ENCODE measurements at places on chromosomes 5 and 9.

DNA sequence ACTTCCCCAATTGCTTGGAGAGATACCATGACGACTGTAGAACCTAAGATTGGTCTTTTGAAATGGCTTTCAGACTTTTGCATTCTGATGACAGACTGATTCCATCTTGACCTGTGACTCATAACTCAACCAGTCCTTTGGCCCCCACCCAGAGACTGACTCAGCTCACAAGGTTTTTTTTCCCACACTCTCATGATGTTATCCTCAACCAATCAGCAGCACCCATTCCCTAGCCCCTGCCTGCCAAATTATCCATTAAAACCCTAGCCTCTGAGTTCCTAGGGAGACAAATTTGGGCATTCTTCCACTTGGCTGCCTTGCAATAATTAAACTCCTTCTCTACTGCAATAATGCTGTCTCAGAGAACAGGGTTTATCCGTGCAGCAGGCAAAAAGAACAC, 1263.3 kb upstream of the CDH9 start:
- DNase-seq = peak; percentile 92

DNA sequence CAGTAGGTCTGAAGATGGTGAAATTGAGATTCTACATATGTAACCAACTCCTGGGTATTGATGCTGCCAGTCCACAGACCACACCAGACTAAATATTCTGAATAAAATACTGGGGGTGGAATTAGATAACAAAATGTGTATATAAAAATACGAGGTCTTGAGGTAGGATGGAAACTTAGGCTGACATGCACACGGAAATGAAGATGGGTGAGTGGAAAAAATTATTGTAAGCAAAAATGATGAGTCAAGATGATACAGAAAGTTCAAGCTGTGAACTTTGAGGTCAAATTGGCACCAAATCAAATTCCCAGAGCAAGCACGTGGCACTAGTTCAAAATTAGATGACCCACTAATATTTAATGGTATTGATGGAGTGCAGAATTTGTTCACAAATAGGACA, 713.4 kb upstream of the ACO1 start:
- DNase-seq = no peak

- DNase-seq = no peak
Measured at GRCh38 chr5:1325870-1326531, 18.9 kb downstream of the CLPTM1L start.

DNA sequence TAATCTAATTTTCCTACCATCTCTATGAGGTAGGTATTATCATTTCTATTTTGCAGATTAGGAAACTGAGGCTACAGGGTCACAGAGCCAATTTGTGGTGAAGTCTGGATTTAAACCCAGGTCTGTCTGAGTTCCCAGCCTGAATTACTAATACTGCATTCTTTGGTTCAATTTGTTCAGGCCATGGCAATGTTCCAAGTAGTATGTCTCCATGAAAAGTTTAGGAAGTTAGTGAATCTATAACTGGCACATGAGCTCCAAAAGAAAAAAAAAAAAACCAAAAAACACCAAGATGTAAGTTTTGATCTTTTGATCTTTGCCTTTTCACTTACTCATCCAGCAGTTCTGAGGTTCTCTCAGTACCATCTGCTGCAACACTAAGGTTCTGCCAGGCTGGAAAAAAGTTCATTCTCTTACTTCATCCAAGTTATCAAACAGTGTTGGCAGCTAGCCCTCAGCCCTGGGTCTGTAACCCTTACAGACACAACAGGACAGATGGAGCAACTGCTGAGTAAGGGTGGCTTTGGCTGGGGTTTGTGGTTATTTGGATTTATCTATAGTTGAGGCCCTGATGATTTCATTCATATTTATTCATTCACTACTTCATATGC, 4.4 kb upstream of the TMEM268 start:
- peak; percentile 55 for DNase-seq

- DNase-seq = no peak
Measured at GRCh38 chr5:98933445-98934072, 4.8 kb upstream of the CHD1 start.

GRCh38 chr5:131288328-131288727, 24.5 kb downstream of the CDC42SE2 start:
- no peak for DNase-seq

GRCh38 chr5:73121119-73121463, 716 bp downstream of the TMEM171 start:
- no peak for DNase-seq
